ENCODE measurements at places on chromosomes 2 and 18. TPM values are rescaled to one million over a fixed set of nuclear protein-coding genes. Genes with fewer than 3 reads are reported as not detected.

The RBFA gene
- 29.1 TPM for total RNA-seq

The SOX11 gene
- total RNA-seq: not detected

The GPAT2 gene
- total RNA-seq: 0.02 TPM

The KLHL29 gene
- 5.2 TPM for total RNA-seq

The LIPG gene
- 0.24 TPM for total RNA-seq

The SRD5A2 gene
- total RNA-seq: 0.02 TPM

The CHN1 gene
- total RNA-seq: 16.0 TPM

The CDH19 gene
- total RNA-seq: 0.72 TPM

The FRZB gene
- total RNA-seq: 0.13 TPM

The CCDC121 gene
- total RNA-seq: 3.4 TPM

The IRS1 gene
- 15.2 TPM for total RNA-seq

The MC2R gene
- not detected for total RNA-seq

The L3MBTL4 gene
- 0.05 TPM for total RNA-seq

The CYBRD1 gene
- 30.7 TPM for total RNA-seq

The DCDC2C gene
- total RNA-seq: 0.15 TPM

The RNPEPL1 gene
- total RNA-seq: 62.0 TPM

The XIRP2 gene
- not detected for total RNA-seq

The EVX2 gene
- not detected for total RNA-seq

The C18orf32 gene
- 23.6 TPM for total RNA-seq

The COMMD1 gene
- 42.2 TPM for total RNA-seq

The CHRND gene
- total RNA-seq: not detected

The TNS1 gene
- 17.4 TPM for total RNA-seq

The TXNL1 gene
- total RNA-seq: 59.5 TPM

The RESP18 gene
- not detected for total RNA-seq

The SAG gene
- not detected for total RNA-seq

The POLR1A gene
- total RNA-seq: 21.1 TPM

The OSGEPL1 gene
- total RNA-seq: 3.8 TPM

The ZNF532 gene
- 19.5 TPM for total RNA-seq

The MAP4K4 gene
- total RNA-seq: 123 TPM

The ARID5A gene
- total RNA-seq: 4.4 TPM

The STPG4 gene
- not detected for total RNA-seq

The CKAP2L gene
- total RNA-seq: 13.9 TPM

The C2orf74 gene
- total RNA-seq: 17.2 TPM

The RIT2 gene
- total RNA-seq: not detected

The PSMA8 gene
- total RNA-seq: not detected

The GREB1 gene
- 2.3 TPM for total RNA-seq

The SYT4 gene
- total RNA-seq: not detected

The MAP2 gene
- total RNA-seq: 1.5 TPM

The PIEZO2 gene
- 0.53 TPM for total RNA-seq

The ANKRD39 gene
- total RNA-seq: 21.9 TPM

The LYPD6 gene
- 0.07 TPM for total RNA-seq

The RAB6C gene
- not detected for total RNA-seq

The CRYBA2 gene
- total RNA-seq: 0.25 TPM

The TGIF1 gene
- total RNA-seq: 87.6 TPM

The AGXT gene
- total RNA-seq: not detected
